ENCODE measurements at places on chromosomes 1 and 21. TPM values are rescaled to one million over a fixed set of nuclear protein-coding genes. Genes with fewer than 3 reads are reported as not detected.

GRCh38 chr1:207579436-207579799 lies 65.5 kb upstream of the CR1L start:
- H3K36me3 ChIP-seq: no peaks in the 10 kb centered on the region
- no peak overlapping the region for H3K27ac ChIP-seq
- no peak overlapping the region for H3K4me3 ChIP-seq
- H3K27me3 ChIP-seq: no peaks in the 10 kb centered on the region

DNA sequence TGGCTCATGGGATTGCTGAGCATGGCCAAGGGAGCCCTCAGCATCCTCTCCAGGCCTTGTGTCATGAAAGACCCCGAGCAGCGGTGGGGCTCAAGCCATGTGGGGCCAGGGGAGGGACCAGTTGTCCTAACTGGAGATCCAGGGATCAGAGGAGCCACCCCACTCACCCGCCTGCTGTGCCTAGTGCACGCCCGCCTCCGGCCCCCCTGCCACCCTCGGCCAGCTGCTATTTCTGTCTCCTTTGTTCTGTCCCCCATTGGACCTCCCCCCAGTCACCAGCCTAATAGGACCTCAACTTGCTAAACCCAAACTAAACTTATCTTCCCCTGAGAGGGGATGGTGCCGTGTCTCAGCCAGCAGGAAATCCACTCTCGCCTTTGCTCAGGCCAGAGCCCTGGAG lies 44.4 kb downstream of the TP73 start:
- peaks cover 12% of the 10 kb centered on the region for H3K27me3 ChIP-seq
- H3K27ac ChIP-seq: no peak overlapping the region
- H3K4me1 ChIP-seq: no peaks in the 10 kb centered on the region
- no peaks in the 10 kb centered on the region for H3K36me3 ChIP-seq

TMCC2 gene
- 13.3 TPM for total RNA-seq

- no peaks in the 10 kb centered on the region for H3K27me3 ChIP-seq
- DNase-seq: no peak
- no peak overlapping the region for H3K4me3 ChIP-seq
- no peak overlapping the region for H3K27ac ChIP-seq
Observed at GRCh38 chr1:42720868-42721267, 19.2 kb downstream of the CLDN19 start.

Measured in activated naive CD8-positive, alpha-beta T cell treated with anti-CD3 and anti-CD28 coated beads for 36 hours (primary cell).